ENCODE measurements at places on chromosomes 2 and 18. TPM values are rescaled to one million over a fixed set of nuclear protein-coding genes. Genes with fewer than 3 reads are reported as not detected.

LIPG gene
- total RNA-seq: 0.45 TPM

MRPL33 gene
- 68.9 TPM for total RNA-seq

SCG2 gene
- not detected for total RNA-seq

DNA sequence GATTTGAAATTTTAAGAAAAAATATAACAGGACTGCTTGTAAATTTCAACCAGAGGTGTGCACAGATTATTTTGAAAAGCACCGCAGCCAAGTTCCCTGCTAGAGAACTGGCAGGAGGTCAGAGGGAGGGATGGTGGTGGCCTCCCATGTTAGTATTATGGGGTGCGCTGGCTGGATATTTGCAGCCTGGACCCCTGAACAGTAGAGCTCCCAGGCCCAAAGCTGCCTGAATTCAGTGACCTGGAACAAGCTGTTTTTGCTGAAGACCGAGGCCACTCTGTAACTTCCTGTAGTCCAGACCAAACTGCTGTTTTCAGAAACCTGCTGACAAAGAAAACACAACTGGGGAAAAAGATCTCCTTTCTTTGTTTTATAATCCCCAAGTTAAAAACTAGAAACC is 314.3 kb downstream of the TNS1 start:
- no peak for DNase-seq

DNA sequence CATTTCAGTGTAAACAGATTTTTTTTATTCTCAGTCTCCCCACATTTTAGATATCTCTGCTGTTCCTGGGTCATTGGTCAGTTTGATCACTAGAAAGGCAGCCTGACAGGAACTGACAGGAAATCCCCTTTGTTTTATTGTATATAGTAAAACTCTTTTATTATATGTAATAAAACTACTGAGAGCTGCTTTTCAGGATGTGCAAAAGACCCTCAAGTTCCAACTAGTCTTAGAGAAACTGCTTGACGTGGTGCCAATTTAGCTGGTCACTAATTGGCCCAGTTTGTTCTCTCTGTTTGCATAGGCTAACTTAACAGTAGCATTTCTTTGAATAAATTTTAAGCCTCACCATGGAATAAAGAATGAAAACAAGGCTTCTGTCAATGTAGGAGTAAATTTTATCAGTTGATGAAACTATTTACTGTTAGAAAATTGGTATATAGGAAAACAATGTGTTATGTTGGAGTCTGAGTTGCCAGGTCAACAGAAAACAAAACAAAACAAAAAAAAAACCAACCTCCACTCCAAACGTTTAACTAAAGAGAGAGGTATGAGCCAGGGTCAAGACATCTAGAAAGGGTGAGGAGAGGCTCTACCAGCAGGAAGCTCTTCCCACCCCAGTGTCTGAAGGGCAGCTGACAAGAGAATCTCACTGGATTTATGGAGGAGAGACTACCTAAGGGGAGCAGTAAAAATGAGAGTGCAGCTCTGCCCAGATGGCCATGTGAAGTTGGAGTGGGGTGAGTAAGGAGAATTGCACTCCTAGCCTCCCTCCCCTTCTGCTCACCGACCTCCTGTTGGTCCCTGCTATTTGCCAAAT is 184.6 kb downstream of the ST6GAL2 start:
- DNase-seq: no peak

DNA sequence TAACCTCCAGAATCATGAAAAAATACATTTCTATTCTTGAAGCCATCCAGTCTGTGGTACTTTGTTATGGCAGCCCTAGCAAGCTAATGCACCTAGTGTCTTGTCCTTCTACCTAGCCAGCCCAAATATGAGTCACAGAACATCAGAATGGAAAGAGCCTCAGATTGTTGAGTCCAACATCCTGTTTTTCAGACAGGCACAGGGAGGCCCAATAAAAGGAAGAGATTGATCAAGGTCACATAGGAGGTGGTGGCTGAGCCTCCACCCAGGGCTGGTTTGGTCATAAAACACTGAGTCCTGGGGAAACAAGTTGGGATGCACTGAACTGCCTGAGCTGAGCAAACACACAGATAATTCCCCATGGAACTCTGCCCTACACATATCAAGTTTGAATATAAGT is 195.5 kb downstream of the TTC32 start:
- DNase-seq: no peak

DNA sequence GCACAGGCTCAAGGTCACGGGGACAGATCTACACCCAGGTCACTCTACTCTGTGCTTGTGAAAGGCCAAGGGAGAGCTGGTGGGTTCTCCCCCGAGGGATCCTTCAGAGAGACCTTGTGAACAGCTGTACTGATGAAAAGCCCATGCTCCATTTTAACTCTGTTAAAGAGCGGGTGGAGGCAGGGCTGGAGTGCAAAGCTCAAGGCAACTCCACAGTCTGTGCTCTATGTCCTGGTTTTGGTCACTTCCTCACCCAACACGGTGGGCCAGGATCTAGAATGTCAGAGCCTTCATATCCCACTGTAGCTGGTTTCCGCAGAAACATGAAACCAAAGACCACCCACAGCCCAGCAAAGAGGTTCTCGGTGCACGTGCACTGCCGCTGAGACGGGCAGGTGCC is 177.1 kb downstream of the LAMA1 start:
- DNase-seq: no peak

DNA sequence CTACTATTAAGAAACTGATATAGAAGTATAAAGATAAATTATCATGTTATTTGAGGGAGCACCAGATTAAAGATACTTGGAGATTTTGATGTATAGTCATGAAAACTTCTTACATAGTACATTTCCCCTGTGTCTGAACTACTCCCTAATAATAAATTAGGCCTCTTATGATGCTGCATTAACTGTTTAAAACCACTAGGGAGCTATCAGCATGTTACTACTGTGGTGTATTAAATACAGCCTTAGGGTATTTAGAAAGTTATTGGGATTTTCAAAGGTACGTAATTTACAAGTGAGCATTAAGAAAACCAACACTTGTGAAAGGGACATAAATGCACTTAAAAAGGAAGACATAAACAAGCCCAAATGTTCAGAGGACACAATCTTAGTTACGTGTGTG is 714.0 kb downstream of the EPHA4 start:
- no peak for DNase-seq

DNA sequence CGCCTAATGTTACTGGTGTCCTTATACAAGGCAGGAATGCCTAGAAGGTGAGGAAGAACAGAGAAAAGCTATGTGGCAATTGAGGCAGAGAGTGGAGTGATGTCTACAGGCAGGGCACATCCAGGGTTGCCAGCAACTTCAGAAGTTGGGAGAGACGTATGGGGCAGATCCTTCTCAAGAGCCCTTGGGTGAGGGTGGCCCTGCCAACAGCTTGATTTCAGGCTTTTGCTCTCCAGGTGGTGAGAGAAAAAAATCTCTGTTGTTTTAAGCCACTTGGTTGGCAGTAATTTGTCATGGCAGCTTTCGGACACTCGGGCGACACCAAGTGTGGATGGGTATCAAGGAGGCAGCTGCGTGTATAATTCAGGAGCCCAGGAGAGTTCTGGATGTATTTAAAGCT is 217.4 kb upstream of the SMIM21 start:
- DNase-seq: no peak

DNA sequence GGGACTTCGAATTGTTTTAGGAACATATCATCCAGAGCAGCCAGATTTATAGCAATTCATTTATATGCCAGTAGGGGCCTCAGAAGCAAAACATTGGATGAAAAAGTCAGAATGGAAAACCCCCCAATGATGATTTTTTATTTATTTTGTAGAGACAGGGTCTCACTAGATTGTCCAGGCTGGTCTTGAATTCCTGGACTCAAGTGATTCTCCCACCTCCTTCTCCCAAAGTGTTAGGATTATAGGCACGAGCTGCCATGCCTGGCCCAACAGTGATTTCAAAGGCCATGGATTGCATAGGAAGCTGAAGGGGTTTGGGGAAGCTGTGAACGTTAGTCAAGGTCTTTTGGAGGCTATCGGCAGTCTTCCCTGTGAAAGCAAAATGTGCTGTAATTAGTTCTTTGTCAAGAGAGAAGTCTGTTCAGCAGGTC is 21.9 kb upstream of the MCFD2 start:
- no peak for DNase-seq

- DNase-seq: no peak
Observed at GRCh38 chr18:6009756-6010155, 114.4 kb upstream of the TMEM200C start.
